HT-29 (cell line): ENCODE measurements at places on chromosomes 3 and 15.

GRCh38 chr3:175222356-175222755 lies 363.2 kb downstream of the NAALADL2 start:
- DNase-seq, result no peak

DNA sequence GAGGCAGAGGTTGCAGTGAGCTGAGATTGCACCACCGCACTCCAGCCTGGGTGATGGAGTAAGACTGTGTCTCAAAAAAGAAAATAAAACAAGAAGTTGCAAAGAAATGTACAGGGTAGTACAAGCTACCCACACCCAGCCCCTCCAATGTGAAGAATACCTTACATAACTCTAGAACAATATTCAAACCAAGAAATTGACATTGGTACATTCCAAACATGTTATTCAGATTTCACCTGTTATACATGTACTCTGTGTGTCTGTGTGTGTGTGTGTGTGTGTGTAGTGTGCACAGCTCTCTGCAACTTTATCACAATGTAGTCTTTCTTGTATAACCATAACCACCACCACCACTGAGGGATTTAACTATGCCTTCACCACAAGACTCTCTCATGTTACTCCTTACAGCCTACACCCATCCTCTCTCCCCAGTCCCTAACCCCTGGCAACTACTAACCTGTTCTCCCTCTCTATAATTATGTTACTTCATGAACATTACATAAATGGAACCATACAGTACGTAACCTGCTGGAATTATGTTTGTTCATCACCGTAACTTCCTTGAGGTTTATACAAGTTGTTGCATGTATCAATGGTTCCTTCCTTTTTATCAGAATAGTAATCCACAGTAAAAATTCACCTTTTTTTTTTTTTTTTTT lies 16.2 kb upstream of the TJP1 start:
- DNase-seq, result no peak

- peak; percentile 98 for DNase-seq
Observed at GRCh38 chr15:39782441-39783138, at the start of gene FSIP1. FSIP1 (minus strand) TSS chr15:39782841; CDS start chr15:39776524, 6,317 bp downstream.

- no peak for DNase-seq
Observed at GRCh38 chr3:94065819-94066480, 3.1 kb downstream of the NSUN3 start.

- DNase-seq, result no peak
Observed at GRCh38 chr3:45910892-45911291, 24.5 kb downstream of the CCR9 start.

DNA sequence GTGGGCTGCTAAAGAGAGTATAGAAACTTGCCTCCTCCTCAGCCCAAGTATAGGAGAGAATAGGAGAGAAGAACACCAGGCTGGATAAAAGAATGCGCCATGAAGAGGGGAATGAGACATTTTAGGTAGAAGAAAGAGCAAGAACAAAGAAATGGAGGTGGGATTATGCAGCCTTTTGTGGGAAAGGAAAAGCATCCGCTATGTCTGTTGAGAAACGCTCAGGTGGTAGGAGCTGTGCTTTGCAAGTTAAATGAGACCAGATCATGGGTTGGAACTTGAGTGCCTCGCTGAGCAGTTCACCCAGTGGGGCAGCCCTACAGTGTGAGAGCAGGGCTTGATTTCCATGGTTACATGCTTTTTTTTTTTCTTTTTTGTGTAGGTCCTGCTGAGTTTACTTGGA lies 11.5 kb upstream of the RTP1 start:
- no peak for DNase-seq
